ENCODE measurements at places on chromosomes 2 and 18.

DNA sequence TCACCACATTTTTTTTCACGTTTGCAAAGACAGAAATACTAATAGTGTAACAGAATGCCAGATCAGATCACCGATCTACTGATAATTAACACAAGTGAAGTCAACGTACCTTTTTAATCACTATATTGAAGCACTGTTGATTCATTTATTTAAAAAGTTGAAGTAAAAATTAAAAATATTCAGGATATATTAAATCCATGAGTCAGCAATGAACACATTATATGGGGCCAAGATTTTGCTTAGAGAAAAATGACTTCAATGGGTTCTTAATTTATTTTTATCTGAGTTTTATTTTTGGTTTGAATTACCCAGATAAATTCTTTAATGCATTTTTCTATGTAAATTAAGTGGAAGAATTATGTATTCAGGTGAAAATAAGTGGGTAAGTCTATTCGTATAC lies 14.2 kb downstream of the SPHKAP start:
- DNase-seq: no peak

DNA sequence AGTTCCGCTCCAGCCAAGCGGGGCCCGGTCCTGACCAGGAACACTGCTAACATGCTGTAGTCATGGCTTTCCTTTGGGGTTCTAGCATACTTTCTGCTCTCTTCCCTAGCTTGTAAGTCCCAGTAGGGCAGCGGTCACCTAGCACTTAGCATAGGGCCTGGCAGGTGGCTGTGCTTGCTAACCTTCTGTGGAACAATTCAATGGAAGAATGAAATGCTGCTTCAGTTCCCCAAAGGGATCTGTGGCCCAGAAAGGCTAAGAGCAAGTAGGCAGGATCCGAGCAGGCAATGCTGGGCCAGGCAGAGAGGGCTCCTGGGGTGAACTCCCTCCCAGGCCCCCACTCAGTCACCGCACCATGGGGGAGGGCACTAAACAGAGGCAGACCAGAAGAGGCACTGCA lies 266.8 kb downstream of the CELF4 start:
- no peak for DNase-seq

DNA sequence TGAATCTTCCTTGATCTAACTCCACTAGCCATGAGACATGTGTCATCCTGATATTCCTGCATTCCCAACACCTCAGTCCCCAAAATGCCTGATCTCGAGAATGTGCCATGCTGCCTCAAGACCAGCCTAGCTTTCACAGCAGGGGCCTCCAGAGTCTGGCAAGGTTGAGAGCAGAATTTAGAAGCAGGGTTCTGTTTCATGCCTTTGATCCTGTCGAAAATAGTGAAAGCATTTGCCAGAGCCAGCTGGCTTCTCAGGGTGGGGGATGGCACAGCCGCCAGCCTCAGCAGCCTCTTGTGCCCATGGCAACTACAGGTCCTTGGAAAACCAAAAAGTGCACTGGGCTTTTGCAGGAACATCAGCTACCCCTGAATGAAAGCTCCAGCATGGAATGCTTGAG lies 143.5 kb downstream of the RTN4 start:
- peak; percentile 80 for DNase-seq

GRCh38 chr2:25054720-25055119 lies 12.8 kb downstream of the EFR3B start:
- DNase-seq: no peak

- DNase-seq: peak; percentile 16
Observed at GRCh38 chr2:44751754-44752479, 189.6 kb upstream of the SIX3 start.

DNA sequence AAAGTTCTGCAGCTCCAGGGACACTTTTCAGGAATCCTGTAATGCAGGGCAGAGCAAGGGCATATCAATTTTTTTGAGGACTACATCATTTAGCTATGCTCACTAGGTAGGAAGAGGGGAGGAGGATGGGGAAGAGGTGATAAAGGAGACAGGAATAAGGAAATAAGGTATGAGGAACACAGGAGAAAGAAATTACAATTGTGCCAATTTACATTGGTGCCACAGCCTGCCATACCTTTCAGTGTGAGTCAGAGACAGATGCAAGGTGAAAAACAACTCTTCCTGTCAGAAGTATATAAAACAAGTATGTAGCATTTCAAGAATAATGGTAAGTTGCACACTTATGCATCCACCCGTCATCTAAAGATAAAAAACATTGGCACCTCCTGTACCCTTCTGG lies 5.4 kb upstream of the MRPS9 start:
- no peak for DNase-seq

DNA sequence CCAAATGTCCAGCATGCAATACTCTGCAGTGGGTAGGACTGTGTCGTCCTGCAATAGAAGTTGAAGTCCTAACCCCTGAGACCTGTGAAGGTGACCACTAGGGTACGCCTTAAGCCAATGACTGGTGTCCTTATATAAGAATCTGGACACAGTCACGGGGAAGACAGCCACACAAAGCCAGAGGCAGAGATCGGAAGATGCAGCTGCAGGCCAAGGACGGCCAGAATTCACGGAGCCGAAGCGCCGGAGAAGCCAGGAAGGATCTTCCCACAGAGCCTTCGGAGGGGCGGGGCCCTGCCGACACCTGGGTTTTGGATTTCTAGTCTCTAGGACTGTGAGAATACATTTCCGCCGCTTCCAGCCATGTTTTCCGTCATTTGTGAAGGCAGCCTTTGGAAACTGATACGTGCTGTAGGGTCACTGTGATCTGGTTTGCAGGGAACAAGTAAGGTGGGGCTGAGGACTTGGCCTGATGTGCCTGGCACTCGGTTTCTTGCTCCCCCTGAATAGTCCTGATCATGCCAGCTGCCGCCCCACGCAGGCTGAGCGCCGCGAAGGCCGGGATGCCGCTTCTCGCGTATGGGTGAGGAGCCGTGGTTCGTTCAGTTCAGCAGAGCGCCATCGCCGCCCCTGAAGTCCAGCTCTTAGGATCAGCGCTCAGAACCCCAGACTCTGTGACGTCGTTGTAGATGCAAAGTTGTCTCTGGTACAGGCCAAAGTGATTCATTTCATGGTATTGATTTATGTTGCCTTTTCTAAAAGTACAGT lies 38.7 kb downstream of the PTGR3 start:
- no peak for DNase-seq

DNA sequence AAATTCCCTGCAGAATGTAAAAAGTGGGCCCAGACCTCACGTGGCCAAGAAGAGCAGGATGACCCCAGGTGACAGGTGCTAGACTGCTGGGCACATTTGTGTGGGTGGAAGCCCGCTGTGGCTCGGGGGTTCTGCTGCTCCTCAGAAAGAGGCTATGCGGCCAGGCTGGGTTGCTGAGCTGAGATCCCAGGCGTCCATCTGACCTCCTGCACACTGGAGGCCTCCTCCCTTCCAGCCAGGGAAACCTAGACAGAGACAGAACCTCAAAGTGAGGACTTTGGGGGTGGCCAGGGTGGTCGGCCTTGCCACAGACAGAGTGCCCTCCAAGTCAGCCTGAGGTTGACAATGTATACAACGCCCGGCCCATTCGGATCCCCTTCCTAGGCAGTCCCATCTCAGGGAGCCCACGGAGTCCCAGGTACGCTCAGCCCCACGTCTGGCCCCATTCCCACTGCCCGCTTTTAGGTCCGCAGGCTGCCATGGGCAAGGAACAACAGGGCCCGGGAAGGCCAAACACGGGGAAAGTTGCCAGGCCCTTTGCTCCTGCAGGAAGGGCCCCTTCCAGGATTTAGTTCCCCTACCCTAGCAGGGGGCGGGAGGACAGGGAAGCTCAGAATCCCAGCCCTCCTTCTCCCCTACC lies 75.6 kb downstream of the KIAA2012 start:
- DNase-seq: no peak

GRCh38 chr2:42171396-42171980 lies 2.3 kb downstream of the EML4 start:
- DNase-seq: no peak

DNA sequence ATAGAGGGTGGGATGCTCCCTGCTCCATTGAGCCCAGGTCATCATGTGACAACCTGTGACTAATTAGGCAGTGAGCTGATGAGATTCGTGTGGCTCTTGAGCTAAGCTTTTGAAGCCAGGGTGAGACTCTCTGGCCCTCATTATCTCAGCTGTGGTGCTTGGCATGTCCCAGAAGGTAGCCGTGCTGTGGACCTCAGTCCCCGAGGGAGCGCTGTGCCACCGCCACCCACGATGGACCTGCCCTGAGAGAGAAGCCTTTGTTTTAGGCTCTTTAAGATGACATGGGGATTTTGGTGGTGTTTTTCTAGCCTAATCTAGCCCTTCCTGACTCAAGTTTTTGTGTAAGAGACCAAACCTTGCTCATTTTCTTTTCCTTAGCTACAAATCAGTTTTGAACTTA lies 66.4 kb downstream of the NEDD4L start:
- DNase-seq: peak; percentile 28

DNA sequence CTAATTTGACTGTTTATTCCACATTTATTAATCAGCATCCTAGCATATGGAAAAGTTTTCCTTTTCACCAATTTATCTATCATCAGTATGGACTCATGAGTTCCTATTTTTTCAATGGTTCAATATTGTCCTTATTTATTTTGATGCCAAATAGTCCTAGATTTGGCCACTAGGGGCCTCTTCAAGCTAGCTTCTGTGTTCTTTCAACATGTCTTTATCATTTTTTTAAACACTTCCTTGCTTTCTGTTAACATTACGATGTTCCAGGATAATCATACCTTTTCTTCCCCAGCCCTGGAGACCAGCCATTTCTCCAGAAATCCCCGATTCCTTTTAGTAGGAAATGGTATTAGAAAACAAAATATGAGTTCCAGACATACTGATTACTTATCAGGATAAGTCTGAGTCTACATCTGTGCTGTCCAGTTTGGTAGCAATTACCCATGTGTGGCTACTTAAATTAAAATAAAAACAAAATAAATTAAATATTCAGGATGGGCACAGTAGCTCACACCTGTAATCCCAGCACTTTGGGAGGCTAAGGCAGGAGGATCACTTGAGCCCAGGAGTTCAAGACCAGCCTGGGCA lies 70.6 kb downstream of the RPE start:
- DNase-seq: peak; percentile 20

DNA sequence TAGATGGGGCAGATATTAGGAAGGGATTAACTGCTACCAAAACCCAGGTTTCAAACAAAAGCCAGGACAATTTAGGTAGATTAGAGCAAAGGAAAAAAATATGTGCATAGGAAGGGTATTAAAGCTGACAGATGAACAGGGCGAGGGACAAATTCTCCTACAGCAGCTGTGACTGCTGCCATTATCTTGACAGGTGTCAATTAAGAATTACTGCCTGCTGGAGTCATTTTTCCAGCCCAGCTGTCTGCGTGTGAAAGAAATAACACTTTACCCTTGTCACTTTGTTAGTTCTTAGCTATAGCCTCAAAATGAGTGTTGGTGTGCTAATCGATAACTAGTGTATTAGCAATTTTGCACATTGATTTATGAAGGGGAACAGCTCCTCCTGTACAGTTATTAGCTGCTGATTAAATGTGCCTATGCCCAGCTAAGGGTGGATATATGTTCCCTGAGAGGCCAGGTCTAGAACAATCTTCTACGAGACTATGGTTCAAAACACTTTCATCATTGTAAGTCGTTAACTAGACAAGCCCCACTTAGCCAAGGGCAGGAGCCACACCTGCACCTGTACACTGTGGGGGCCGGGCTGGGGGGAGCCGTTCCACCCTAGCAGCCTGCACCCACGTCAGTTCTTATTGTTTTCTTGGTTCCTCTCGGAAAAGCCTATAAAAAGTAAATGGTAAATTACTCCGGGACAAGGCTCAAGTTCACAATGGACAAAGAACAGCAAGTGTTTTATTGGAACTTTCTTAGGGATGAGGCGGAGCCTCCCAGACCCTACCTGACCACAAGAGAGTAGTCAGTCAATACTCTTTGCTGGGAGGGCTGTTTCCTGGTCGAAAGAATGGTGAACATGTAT lies 7.7 kb downstream of the TSHZ1 start:
- DNase-seq: peak; percentile 95

GRCh38 chr18:41456831-41457230 lies 498.2 kb upstream of the PIK3C3 start:
- DNase-seq: peak; percentile 14

DNA sequence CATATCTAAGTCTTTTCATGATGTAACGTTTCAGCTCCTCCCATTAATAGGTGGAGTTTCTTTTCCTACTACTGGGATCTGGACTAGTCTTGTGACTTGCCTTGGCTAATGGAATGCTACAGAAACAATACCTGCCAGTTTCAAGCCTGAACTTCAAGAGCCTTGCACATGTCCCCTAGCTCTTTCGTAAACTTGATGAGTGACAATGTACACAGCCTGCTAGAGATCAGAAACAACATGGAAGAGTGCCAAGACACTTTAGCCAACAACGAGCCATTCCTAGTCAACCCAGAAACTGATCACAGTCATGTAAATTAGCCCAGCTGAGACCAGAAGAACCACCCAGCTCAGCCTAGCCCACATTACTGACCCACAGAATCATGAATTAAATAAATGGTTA lies 24.8 kb upstream of the STK39 start:
- DNase-seq: no peak

- DNase-seq: no peak
Observed at GRCh38 chr2:177464549-177464948, 72.0 kb downstream of the AGPS start.

DNA sequence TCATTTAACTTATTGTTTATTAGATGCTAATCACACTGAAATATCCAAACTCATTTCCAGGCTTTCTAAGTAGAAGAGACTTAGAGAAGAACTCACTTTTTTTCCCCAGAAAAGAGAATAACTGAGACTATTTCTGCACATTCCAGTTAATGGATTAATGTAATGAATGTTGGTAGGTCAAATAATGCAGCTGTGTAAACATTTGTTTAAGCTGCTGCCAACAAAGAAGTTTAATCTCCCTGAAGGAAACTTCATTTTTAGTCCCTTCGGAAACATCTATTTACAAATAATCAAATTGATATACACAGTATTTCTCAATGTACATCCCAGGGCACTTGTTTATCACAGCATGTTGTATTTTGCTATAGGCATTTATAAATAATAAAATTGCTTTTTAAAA lies 126.9 kb downstream of the KCNS3 start:
- no peak for DNase-seq

GRCh38 chr2:240991378-240992263 lies 6.8 kb upstream of the SNED1 start:
- DNase-seq: peak; percentile 48
